ENCODE measurements at places on chromosomes 1 and 21.

DNA sequence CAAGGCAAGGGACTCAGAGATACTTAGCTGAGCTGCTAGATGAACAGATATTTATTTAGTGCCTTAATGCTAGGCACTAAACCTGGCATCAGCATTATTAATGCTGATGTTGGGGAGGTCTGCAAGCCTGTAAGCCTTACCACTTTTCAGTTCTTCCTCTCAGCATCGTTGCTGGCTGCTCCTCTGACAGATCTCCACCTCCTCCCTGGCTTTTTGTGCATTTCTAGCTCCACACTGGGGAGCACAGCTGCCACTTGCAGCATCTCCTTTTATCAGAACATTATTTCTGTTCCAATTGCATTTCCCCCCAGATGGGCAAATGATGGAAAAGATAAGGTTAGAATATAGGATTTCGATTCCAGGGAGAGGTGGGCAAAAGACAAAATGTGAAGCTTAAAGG lies 34.8 kb downstream of the CACNA1E start:
- DNase-seq: no peak

- no peak for DNase-seq
Measured at GRCh38 chr21:40386294-40386911, 460.6 kb downstream of the DSCAM start.

DNA sequence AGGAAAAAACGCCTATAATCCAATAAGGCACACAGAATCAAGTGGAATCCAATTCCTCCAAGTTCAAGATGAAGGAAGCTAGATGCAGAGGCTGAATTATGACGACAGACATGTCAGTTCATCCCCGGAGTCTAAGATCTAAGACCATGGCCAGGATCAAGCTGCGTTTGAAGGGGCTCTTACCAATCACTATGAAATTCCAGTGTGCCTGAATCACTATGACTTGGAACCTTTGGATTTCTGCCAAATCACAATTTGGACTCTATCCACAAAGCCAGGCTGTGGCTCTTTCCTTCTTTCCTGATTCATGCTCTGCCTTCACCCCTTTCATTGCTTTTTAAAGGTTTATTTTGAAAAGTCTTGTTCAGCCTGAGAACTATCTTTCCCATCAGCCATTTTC lies 17.1 kb downstream of the OLIG2 start:
- no peak for DNase-seq

- DNase-seq: no peak
Measured at GRCh38 chr1:36732015-36732356, 249.3 kb upstream of the CSF3R start.

GRCh38 chr21:41441546-41441945 lies 15.5 kb downstream of the MX1 start:
- DNase-seq: no peak

DNA sequence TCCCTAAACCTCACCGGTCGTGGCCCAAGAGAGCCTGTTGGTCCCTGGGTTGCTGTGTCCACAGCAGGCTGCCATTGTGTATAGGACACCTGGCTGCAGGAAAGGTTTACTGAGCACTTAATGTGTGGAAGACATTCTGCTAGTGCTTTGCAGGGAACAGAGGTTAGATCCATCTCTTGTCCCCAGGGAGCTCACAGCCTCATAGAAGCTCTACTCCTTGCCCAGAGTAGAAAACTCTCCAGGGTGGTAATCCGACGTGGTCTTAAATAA lies 16.9 kb upstream of the ALPL start:
- DNase-seq: no peak

GRCh38 chr1:226092965-226093364 lies 30.4 kb downstream of the H3-3A start:
- no peak for DNase-seq

DNA sequence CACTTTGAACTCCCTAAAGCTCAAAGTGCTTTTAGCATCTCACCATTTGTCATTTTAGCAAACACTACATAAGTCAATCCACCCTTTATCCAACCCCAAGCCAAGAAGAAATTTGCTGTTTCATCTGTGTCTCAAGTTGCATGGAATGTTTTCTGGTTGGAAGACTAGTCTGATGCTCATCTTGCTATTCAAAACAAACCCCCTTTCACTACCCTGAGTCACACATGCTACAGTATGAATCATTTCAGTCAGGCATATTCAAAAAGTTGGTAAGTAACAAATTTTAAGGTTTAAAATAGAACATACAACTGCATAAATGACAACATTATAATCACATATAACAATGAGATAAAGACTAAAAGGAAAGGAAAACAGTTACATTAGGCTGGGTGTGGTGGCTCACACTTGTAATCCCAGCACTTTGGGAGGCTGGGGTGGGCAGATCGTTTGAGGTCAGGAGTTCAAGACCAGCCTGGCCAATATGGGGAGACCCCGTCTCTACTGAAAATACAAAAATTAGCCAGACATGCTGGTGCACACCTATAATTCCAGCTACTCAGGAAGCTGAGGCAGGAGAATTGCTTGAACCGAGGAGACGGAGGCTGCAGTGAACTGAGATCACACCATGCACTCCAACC lies 38.7 kb downstream of the DSTYK start:
- DNase-seq: no peak

DNA sequence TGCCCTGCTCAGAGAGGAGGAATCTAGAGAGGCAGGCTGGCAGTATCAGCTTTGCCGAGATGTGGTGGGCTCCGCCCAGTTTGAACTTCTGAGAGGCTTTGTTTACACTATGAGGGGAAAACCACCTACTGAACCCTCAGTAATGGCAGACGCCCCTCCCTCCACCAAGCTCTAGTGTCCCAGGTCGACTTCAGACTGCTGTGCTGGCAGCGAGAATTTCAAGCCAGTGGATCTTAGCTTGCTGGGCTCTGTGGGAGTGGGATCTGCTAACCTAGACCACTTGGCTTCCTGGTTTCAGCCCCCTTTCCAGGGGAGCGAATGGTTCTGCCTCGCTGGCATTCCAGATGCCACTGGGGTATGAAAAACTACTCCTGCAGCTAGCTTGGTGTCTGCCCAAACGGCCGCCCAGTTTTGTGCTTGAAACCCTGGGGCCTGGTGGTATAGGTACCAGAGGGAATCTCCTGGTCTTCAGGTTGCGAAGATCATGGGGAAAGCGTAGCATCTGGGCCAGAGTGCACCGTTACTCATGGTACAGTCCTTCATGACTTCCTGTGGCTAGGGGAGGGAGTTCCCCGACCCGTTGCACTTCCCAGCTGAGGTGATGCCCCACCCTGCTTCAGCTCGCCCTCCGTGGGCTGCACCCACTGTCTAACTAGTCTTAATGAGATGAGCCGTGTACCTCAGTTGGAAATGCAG lies 43.6 kb downstream of the C21orf91 start:
- peak; percentile 35 for DNase-seq

- no peak for DNase-seq
Measured at GRCh38 chr1:7366286-7366954, 404.7 kb upstream of the VAMP3 start.

DNA sequence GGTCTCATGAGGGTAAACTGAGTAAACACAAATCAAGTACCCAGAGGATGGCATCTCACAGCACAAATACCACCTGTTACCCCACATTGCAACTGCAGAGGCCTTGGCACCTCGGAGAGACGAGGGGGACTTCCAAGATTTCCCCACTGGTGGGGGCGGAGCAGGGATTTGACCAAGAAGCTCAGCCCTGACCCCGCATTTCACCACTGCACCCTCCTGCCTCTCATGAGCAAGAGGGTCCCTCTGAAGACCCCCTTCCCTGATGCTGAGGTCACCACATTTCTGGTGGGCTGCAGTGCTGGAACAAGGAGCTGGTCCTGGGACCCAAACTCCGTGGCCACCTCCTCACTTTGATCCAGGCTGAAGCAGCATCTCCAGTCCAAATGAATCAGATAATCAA lies 342.4 kb downstream of the NPHP4 start:
- no peak for DNase-seq

DNA sequence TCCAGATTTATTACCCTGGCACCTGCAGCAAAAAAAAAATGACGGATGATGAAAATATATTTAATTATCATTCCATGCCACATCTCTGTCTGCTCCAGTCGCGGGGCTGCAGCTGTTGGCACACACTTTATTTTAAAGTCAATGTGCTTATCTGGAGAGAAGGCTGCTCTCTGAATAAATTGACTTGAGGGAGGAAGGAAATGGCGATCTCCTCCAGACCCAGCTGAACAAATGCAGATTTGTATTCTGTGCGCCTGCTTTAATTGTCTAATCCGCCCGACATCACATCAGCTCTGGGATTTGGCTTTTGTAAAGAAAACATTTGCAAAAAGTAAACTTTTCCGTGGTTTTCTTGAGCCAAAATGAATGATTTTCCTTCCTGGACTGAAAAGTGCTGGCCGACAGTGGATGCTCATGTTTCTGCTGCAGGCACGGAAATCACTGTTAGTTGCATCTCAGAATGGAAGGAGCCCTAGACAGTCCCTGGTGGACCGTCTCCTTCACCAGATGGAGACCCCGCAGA lies 150.2 kb downstream of the CAMTA1 start:
- DNase-seq: no peak

DNA sequence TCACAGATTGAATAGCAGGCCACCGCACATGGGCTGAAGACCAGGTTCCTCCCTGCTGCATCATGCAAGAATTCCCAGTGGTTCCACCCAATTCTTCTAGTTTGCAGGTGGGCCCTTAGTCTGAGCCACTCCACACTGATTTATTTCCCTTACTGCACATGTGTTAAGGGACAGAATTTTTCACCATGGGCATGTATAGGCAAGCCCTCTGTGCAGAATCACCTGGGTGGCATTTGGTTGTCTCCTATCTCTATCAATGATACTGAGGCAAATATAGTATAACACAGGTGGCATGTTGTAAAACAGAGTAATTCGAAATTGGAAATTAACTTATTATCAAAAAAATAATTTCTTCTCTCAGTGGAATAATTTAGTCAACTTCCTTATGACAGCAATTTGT lies 1892.4 kb downstream of the NCAM2 start:
- no peak for DNase-seq

- no peak for DNase-seq
Measured at GRCh38 chr1:1194723-1195122, 11.7 kb downstream of the TNFRSF18 start.

DNA sequence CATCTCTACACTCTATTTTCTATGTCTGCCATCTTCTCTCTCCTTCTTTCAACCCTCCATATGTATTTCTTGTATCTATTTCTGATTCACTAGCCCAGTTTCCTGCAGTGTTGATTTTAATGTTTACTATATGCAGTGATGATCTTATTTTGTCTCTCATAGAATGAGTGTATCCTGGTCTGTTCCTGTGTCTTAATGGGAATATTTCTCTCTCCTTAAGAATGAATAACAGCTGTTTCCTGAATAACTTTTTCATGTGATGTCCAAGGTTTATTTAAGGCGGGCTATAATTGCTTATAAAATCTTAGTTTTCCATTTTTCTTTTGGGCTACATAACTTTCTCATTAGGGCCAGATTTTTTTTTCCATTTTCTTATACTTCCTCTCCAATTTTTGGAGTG lies 144.5 kb downstream of the C1orf21 start:
- DNase-seq: no peak

GRCh38 chr1:148294116-148294807 lies 142.2 kb upstream of the NBPF11 start:
- no peak for DNase-seq

GRCh38 chr1:118981436-118981835 lies 6.7 kb downstream of the TBX15 start:
- peak; percentile 18 for DNase-seq

DNA sequence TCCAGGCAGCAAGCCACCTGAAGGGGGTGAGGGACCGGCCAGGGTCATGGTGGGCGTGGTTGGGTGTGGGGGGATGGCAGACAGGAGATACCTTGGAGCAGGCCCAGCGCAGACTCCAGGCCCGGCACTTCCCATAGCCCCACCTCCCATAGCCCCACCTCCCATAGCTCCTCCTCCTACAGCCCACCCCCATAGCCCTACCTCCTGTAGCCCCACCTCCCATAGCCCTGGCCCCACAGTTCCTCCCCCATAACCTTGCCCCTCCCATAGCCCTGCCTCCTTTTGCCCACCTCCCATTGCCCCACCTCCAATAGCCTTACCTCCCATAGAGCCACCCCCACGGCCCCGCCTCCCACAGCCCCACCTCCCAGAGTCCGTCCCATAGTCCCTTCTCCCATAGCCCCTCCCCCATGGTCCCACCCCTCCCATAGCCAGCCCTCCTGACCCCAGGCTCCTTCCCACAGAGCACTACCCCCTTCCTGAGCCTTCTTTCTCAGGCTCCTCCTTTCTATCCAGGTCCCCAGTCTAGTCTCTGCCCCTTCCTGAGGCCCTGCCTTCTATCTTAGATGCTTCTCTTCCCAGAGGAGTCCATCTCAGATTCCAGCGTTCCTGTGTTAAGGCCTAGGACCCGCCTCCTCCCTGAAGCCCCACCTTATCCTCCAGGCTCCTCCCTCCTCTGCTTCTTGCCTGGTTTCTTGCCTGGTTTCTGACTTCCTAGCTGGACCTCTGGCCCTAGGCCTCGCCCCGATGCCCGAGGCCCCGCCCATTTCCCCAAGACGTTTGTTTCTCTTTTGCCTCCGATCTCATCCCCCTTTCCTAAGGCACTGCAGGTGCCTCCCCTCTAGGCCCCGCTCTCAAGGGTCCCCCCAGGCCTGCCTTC lies 46.8 kb downstream of the PTPRU start:
- peak; percentile 69 for DNase-seq

DNA sequence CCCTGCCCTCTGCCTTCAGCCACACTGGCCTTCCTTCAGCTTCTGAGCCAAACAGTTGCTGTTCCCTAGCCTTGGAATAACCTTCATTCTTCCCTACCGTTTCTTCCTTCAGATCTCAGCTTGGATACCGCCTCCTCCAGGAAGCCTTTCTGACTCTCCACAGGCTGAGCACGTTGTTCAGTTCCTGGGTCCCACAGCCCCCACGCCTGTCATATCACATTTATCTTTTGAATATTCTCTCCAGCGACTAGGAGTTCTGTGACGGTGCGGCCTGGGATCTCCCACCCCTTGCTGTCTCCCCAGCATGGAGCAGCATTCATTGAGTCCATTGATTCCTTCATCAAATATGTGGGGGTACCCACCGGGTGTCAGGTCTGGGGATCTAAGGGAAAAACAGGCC lies 39.2 kb downstream of the EPHA2 start:
- no peak for DNase-seq
